ENCODE measurements at places on chromosomes 5 and 9. TPM values are rescaled to one million over a fixed set of nuclear protein-coding genes. Genes with fewer than 3 reads are reported as not detected.

Gene INSL4
- not detected for total RNA-seq

Gene FAM240B
- not detected for total RNA-seq

Gene CEL
- 8.8 TPM for total RNA-seq

Gene TMEM232
- 2.1 TPM for total RNA-seq

Gene PHF24
- 0.32 TPM for total RNA-seq

Gene PCDHGB2
- total RNA-seq = 4.0 TPM

Gene PALM2AKAP2
- 102 TPM for total RNA-seq

Gene PTPN3
- total RNA-seq = 8.5 TPM

Gene SLC6A19
- total RNA-seq = not detected

Gene TRAF1
- 3.3 TPM for total RNA-seq

Gene ST8SIA4
- total RNA-seq = 8.1 TPM

Gene MEF2C
- 48.3 TPM for total RNA-seq

Gene DNAH5
- total RNA-seq = 0.24 TPM

Gene GRIN3A
- total RNA-seq = not detected

Gene SLC36A2
- total RNA-seq = not detected

Gene ZNF366
- total RNA-seq = 9.1 TPM

Gene PCSK1
- 3.1 TPM for total RNA-seq

Gene LECT2
- total RNA-seq = not detected

Gene DAP
- 44.6 TPM for total RNA-seq

Gene TERT
- not detected for total RNA-seq

Gene CLTB
- total RNA-seq = 199 TPM

Gene PJA2
- 72.8 TPM for total RNA-seq

Gene MARCHF3
- 23.8 TPM for total RNA-seq

Gene PTGS1
- total RNA-seq = 37.3 TPM

Gene PCDH12
- total RNA-seq = 5.4 TPM

Gene SPATA6L
- total RNA-seq = 0.56 TPM

Gene ASTN2
- 31.3 TPM for total RNA-seq

Gene PDCD1LG2
- total RNA-seq = 3.3 TPM

Gene CDX1
- not detected for total RNA-seq

Gene CCDC180
- 1.6 TPM for total RNA-seq

Gene C1QTNF2
- total RNA-seq = 2.3 TPM

Gene AGXT2
- not detected for total RNA-seq

Gene PLAC8L1
- 0.62 TPM for total RNA-seq

Gene SLC36A3
- total RNA-seq = not detected

Gene CARTPT
- total RNA-seq = not detected

Gene LAMC3
- total RNA-seq = 0.29 TPM

Gene LCN15
- total RNA-seq = 1.1 TPM

Gene IL5
- not detected for total RNA-seq

Gene ZNF483
- total RNA-seq = 6.0 TPM

Gene LRRTM2
- not detected for total RNA-seq

Gene TMEM215
- not detected for total RNA-seq

Gene TMEFF1
- total RNA-seq = not detected

Gene SHISAL2B
- total RNA-seq = not detected

Gene SAPCD2
- 0.39 TPM for total RNA-seq

Gene ANGPTL2
- total RNA-seq = 63.1 TPM

Gene IFNB1
- not detected for total RNA-seq

Gene TXNDC8
- not detected for total RNA-seq
